Aortic smooth muscle cell (primary cell): ENCODE measurements at places on chromosomes 4 and X. TPM values are rescaled to one million over a fixed set of nuclear protein-coding genes. Genes with fewer than 3 reads are reported as not detected.

Gene INTS6L
- 2.5 and 3.1 TPM in 2 replicates for total RNA-seq

Gene SLC49A3
- total RNA-seq = 2.2 and 8.6 TPM in 2 replicates

Gene CXCL3
- 0.26 TPM in 1 of 2 replicates, not detected in the other for total RNA-seq

Gene POF1B
- total RNA-seq = not detected in 2 replicates

Gene ETDA
- not detected in 2 replicates for total RNA-seq

Gene TLL1
- under 0.01 TPM in 1 of 2 replicates, not detected in the other for total RNA-seq

Gene EPGN
- 5.0 and 7.7 TPM in 2 replicates for total RNA-seq

Gene UTP14A
- total RNA-seq = 16.8 and 21.3 TPM in 2 replicates

Gene P2RY10
- not detected in 2 replicates for total RNA-seq

Gene HMGN5
- 2.2 TPM in 2 replicates for total RNA-seq

Gene SRPK3
- total RNA-seq = 0.26 and 0.56 TPM in 2 replicates

Gene BBS12
- 5.0 and 6.2 TPM in 2 replicates for total RNA-seq

Gene RASL11B
- total RNA-seq = 0.06 TPM in 1 of 2 replicates, not detected in the other

Gene TKTL2
- total RNA-seq = not detected in 2 replicates

Gene UCP1
- total RNA-seq = not detected in 2 replicates

Gene PAGE2B
- not detected in 2 replicates for total RNA-seq

Gene ABCE1
- total RNA-seq = 73.0 and 106 TPM in 2 replicates

Gene TMEM255A
- not detected in 2 replicates for total RNA-seq

Gene BANK1
- 0.06 TPM in 1 of 2 replicates, not detected in the other for total RNA-seq

Gene DCLK2
- 3.6 and 3.8 TPM in 2 replicates for total RNA-seq
